ENCODE measurements at places on chromosomes 13 and 19.

GRCh38 chr19:10334588-10335351, 1.4 kb upstream of the RAVER1 start:
- DNase-seq: no peak

DNA sequence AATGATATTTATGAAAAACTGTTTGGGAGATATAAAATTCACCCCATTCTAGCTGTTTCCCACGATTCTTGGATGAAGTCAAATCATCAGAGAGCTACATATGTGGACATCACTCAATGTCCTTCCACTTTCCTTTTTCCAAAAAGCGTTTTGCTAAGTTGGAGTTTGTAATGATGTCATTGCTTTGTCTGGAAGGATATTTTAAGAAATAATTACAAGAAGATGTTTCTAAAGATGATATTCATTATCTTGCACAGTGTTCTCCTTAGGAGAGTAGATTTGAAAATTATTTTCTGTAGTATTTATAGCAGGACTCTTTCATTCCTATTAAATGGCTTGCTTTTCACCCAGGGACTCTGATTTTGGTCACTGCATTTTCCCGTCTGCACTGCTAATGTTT, 851.2 kb downstream of the EFNB2 start:
- no peak for DNase-seq

- no peak for DNase-seq
These were observed 13.6 kb upstream of the LATS2 start for GRCh38 chr13:21075011-21075378.

DNA sequence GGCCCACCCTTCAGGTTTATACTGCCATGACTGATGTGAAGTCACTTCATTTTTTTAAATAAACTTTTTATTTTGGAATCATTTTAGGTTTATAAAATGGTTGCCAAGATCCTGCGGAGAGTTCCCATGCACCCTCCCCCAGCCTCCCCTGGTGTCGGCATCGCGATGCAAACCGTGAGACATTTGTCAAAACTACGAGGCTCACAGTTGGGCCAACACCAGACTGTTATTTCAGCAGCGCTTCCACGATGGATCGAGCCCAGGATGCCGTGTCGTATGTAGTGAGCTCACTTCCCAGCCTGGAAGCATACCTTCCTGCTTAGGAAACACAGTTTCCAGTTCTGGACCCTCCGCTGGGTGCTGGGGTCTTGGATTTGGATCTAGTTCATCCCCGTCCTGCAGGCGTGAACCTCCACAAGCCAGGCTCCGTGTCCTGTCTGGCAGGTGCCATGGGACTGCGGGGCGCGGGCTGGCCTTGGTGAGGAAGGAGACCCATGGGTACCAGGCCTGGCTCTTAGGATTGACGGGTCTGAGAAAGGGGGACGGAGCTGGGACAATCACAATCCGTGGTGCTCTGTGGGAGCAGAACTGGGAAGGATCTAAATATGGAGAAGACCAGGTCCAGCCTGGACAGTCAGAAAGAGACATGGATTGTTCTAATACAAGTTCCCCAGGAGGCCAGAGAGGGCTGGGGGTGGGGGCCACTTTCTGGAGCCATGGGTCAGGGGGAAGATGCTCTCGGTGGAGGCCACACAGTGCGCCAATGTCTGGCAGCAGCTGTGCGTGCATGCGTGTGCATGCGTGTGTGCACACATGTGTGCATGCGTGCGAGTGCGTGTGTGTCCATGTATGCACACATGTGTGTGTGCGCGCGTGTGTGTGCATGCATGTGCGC, 2.4 kb upstream of the SBK2 start:
- DNase-seq: no peak

GRCh38 chr13:26445092-26445491, 112.4 kb upstream of the WASF3 start:
- no peak for DNase-seq

DNA sequence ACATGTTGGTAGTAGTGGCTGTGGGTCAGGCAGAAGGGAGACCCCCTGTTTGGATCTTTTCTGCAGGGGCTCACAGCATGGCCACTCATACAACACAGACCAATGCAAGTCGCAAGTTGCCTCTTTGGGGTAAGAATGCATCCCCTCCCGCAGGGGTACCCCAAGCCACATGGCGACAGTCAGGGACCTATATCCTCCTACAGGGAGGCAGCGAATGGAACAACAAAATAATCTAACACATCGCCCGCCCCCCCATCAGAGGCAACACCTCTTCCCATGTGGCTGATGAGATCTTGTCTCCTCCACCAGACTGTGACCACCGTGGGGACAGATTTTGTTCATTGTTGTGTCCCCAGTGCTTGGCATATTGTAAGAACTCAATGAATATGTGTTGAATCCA, 40.7 kb upstream of the PNMA8B start:
- DNase-seq: no peak

GRCh38 chr13:47478985-47479384, 522.1 kb downstream of the SUCLA2 start:
- no peak for DNase-seq

DNA sequence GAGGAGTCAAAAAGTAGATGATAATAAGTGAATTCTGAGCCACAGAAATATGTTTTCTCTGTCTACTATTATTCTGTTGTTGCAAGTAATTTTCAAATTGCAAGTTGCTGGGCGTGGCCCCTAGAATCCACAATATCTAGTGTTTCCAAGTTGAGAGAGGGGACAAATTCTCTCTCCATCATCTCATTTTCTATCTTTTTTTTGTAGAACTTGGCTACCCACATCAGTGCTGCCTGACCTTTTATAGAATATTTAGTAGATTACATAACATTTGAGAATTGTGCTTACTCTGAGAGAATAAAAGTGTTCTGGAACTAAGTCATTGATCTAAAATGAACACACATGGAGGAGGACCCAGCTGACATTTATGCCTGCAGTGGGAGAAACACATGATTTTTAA, 110.9 kb upstream of the CSNK1A1L start:
- DNase-seq: no peak

DNA sequence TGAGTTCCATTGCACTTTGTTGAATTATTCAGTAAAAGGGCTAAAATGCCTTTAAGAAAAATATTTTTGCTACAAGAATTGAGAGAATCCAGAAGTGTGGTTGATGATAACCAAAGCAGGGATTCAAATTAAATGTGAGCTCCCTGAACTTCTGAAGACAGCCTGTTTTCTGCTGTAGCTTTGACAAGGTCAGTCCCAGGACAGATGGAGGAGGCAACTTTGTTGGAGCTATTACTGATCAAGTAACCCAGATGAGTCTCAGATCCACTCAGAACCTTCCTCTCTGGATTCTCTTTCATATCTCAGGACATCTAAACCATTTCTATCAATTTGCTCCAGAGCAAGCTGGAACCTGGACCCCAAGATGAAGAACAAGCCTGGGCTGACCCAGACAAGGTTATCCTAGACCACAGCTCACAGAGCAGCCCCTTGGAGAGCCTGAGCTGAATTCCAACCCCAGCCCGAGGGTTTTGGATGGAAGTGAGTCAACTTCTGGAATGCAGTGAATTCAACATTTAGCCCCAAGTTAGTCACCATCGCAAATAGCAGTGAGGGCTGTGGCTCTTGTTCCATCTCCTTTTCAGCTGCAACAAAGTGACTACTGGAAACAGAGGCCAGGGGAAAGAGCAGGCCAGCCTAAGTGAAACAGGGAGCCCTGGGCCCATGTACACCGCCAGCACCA, 137.8 kb upstream of the TSC22D1 start:
- no peak for DNase-seq

GRCh38 chr13:42392716-42393572, 121.0 kb downstream of the AKAP11 start:
- no peak for DNase-seq

GRCh38 chr13:79531542-79532254, 50.7 kb downstream of the NDFIP2 start:
- no peak for DNase-seq

GRCh38 chr13:112974671-112975070, 5.7 kb downstream of the MCF2L start:
- DNase-seq: no peak

DNA sequence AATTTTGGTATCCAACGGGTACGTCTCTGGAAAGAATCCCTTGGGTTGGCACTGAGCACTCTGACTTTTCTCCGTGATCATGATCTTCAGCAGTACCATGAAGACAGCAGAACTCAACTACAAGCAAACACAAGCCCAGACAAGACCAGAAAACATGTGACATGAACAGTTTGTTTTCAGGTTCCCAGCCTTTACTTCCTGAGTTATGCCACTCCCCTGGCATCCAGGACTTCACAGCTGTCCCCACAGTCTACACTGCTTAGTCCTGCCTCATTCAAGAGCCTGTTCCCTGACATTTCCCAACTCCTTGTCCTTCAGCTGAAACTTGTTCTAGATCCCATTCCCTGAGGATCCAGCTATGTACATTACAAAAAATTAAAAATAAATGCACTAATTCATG, 4.9 kb upstream of the N4BP2L1 start:
- DNase-seq: no peak

DNA sequence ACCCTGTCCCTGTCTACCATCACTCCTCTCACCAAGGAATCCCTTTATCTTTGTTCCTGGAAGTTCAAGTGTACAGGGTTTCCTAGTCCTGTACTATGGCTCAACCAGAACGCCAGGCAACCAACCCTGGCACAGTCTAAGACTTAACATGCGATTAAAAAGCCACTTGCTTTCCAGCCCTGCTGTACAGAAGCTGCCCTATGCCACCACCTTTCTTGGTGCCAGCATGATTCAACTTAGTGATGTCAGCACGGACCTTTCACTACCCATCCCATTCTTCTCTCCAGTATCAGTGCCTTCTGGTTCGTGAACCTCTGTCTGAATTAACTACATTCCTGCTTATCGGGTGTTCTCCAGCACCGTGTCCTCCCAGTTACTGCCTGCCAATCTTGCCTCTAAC, 151.1 kb downstream of the KLF12 start:
- no peak for DNase-seq

- DNase-seq: no peak
These were observed at the start of gene TSPAN16 for GRCh38 chr19:11295665-11296245. Gene TSPAN16, plus strand, starts transcription at chr19:11296160. Its CDS starts 138 bp downstream, at chr19:11296298.

DNA sequence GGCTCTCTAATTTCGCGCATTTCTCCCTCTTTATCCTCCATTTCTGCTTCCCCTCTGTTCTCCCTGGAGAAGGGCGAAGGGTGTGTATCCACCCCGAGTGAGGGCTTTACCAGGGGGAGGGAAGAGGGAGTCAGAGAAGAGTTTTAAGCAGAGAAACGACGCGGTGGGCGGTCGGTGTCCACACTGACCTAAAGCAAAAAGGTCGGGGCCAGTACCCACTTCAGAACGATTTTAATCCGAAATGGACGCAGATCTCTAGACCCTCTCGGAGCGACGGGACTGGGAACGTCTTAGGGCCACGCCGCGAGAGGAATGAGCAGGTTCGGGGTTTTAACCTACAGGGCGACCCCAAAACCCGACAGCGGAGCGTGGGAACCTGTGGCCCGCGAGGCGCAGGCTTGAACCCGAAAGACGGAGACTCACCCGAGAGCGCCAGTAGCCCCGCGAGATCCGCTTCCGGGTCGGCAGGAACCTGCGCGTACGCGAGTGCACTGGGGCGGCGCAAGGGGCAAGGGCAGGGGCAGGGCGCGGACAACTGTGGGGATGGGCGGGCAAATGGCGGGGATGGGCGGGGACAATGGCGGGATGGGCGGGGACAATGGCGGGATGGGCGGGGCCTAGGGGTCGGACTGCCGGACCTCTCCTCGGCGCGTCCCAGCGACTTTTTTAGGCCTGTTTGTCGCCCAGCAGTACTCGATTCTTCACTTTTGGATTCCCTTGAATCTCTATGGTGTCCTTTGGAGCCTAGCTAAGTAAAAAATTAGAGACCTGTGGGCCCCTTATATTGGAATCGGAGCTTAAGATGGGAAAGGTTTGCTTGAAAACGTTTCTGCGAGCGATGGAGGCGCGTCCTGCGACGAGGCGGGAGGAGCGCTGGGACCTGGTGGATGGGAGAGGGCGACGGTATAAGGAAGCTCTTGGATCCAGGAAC, at the start of gene ZNF677:
TSS of gene ZNF677 (minus strand) at position 463 of the 931 bp plus-strand sequence. CDS start 3,323 bp downstream, outside the sequence.
- peak; percentile 54 for DNase-seq

- no peak for DNase-seq
These were observed 18.9 kb upstream of the ONECUT3 start for GRCh38 chr19:1734321-1734966.

GRCh38 chr19:23917856-23918255, 3.2 kb downstream of the ZNF726 start:
- no peak for DNase-seq

DNA sequence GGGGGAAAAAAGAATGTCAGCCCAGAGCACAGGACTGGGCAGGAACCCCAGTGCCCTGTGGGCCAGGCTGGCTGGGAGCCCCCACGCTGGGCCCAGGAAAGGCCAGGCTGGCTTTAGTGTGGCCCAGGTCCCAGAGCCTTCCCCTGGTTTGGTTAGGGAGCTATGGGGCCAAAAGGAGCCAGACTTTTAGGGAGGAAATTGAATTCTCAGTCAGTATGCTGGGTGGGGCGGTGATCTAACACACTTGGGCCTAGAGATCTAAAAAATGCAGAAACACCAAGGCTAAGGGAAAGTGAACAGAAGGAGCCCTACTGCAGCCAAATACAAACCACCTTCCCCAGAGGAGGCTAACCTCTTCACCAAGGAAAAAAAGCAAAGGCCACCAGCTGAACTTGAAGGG, 137.5 kb downstream of the CRYL1 start:
- DNase-seq: no peak

- DNase-seq: no peak
These were observed 12.2 kb downstream of the TPP2 start for GRCh38 chr13:102608974-102609373.

DNA sequence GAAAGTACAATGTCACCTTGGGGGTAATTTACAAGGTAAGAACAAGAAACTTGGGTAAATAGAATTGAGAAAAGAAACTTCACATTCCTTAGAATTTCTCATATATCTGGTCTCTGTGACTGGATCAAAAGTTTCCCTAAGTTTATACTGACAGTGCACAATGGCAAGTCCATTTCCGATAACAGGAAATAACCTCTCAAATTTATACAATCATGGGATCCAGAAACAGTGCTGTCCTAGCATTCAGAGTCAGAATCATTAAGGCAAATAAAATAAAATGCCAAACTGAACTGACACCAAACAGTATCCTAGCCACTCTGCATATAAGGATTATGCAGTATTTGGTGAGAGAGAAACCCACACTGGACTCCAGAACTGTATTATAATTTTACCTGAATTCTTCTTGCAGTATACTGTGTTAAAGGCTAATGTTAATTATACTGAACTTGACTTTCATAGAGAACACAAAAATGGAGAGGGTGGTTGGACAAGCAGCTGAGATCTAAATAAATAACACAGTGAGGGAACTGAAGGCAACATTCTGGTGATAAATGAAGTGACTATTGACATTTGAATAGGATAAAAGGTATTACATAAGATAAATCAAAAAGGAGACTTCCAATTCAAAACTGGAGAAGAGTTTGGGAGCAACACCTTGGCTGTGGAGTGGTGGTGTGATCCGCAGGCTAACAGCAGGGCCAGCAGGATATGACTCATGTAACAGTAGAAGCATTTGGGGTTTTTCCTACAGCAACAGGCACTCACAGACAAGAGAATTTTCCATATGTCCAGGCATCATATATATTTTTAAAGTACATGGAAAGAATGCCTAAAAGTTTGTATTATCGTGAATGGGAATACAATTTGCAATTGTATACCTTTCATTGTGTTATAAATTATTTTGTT, 932.5 kb upstream of the MIR17HG start:
- DNase-seq: no peak
